ENCODE measurements at places on chromosomes 7 and 10. TPM values are rescaled to one million over a fixed set of nuclear protein-coding genes. Genes with fewer than 3 reads are reported as not detected.
A peak's percentile ranks its signal among the peaks of the same experiment; 100 is the strongest.

The CBLL1 gene
- total RNA-seq, result 24.1 TPM

The HMX3 gene
- total RNA-seq, result not detected

The NODAL gene
- 0.38 TPM for total RNA-seq

The CCL24 gene
- not detected for total RNA-seq

The CRHR2 gene
- total RNA-seq, result 0.57 TPM

The GIMAP4 gene
- total RNA-seq, result 18.2 TPM

The PLEKHS1 gene
- total RNA-seq, result not detected

The CHCHD1 gene
- 19.5 TPM for total RNA-seq

The SPDYE2 gene
- total RNA-seq, result not detected

The CASTOR2 gene
- total RNA-seq, result 27.3 TPM

The TFEC gene
- total RNA-seq, result 1.6 TPM

The WDR91 gene
- total RNA-seq, result 5.2 TPM

- no peak for DNase-seq
Measured at GRCh38 chr10:57689596-57690297, 577.9 kb downstream of the IPMK start.

DNA sequence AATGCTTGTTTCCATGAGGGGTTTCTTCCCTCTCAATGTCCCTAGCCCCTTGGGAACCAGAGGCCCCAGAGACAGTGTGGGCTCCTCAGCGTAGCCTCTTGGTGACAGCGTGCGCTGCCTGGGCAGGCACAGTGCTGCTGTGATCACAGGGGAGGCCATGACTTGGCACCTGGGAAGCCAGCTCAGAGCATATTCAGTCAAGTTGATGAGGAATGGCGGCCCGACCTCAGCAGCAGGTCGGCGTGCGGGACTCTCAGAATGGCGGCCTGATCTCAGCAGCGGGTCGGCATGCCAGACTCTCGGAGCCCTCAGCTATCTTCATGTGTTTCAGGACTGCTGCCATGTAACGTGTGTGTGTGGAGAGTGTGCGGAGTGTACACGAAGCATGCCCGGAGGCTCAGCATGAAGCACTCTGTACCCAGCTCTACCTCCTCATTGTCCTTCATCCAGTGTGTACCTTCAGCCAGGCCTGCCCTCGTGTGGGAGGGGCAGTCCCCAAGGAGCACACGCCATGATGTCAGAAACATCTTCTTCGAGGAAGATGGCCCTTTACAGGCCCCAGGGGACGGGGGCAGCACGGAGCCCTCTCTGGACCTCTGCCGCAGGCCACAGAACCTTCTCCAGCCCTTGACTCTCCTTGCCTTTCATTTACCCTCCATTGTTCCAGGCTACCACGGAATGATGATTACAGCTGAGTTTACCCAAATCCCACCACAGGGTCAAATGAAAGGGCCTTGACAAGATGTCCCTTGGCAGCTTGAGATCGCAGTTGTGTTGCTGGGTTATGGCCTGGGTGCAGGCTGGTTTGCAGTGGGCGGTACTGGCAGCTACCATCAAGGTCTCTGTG lies 130.4 kb downstream of the SMURF1 start:
- peak; percentile 63 for DNase-seq

GRCh38 chr7:12289996-12290395 lies 78.9 kb downstream of the TMEM106B start:
- DNase-seq, result no peak

DNA sequence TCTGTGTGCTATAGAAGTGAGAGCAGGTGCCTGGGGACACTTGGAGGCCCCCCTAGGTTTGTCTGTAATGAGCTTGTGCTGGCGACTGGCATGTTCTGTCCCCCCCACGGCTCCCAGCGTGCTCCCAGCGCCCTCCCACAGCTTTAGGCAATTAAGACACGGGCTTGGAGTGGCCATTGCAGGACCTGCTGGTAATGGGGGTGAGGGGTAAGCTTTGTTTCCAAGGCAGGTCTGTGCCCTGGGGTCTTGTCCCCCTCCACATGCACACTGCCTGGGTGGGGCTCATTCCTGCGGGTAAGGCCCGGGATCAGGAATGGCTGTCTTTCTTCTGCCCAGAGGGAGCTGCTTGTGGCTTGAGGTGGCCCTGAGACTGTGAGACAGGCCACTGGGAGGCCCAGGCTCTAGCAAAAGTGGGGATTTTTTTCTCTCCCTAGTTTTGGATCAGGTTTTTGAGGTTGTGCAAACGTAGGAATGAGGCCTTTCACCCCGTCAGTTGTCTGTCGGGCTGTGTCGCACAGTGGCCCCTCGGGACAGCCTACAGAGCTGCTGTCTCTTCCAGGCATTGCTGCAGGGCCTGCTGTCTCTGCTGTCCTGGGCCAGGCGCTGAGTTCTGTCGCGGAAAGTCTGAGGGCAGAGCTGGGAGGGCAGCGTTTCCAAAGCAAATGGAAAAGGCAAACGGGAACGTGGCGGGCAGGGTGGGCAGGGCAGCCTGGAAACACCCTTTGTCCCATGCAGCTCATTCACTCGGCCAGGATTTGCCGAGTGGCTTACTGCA lies 107.4 kb downstream of the LHPP start:
- DNase-seq, result no peak

GRCh38 chr10:78974617-78975317 lies 94.0 kb upstream of the ZMIZ1 start:
- DNase-seq, result peak; percentile 80

GRCh38 chr7:105934572-105935185 lies 28.4 kb upstream of the CDHR3 start:
- no peak for DNase-seq

GRCh38 chr10:119872860-119873681 lies 428 bp upstream of the MCMBP start:
- peak; percentile 96 for DNase-seq

GRCh38 chr7:10222976-10223375 lies 750.7 kb upstream of the PHF14 start:
- no peak for DNase-seq

DNA sequence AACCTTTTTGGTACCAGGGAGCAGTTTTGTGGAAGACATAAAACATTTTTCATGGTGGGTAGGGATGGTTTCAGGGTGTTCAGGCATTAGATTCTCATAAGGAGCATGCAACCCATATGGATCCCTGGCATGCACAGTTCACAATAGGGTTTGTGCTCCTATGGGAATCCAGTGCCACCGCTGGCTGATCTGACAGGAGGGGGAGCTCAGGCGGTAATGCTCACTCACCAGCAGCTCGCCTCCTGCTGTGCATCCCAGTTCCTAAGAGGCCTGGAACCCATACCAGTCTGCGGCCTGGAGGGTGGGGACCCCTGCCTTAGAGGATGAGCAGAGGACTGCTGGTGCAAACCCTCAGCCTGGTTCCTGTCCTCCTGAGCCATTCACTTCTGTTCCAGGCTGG lies 561.7 kb downstream of the SDK1 start:
- no peak for DNase-seq

DNA sequence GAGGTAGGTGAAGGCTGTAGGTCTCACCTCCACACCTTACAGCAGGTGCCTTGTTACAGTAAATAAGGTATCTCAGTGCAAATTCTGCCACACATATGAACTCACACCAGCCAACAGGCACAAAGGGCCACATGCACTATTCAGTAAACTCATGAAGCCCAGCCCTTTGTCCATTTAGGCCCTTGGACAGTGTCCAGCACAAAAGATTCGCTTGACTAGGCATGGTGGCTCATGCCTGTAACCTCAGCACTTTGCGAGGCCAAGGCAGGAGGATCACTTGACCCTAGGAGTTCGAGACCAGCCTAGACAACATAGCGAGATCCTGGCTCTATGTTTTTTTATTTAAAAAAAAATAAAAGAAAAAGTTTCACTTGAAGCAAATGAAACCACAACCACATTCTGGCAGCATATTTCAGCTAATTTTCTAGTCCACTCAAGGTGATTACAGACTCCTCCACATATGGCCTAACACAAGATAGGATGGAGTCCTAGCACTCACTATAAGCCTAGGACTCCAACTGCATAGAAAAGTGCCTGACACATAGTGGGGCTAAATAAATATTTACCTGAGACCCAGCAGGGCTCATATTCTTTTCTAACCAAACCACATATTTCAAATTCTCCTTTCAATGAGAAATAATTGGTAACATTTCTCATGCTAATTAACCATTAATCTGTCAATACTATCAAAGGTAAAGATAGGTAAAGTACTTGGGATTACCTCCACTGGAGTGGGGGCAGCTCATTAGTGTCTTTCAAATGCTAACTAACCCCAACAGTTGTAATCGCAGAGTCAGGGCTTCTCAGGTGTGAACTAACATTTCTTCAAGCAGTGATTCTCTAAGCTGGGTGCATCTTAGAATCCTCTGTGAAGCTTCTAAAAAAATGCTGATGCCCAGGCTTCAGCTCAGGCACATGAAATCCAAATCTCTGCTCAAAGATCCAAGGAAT lies 4.5 kb upstream of the ANKRD1 start:
- DNase-seq, result no peak

- no peak for DNase-seq
Measured at GRCh38 chr7:6250364-6250833, 22.0 kb downstream of the CYTH3 start.

DNA sequence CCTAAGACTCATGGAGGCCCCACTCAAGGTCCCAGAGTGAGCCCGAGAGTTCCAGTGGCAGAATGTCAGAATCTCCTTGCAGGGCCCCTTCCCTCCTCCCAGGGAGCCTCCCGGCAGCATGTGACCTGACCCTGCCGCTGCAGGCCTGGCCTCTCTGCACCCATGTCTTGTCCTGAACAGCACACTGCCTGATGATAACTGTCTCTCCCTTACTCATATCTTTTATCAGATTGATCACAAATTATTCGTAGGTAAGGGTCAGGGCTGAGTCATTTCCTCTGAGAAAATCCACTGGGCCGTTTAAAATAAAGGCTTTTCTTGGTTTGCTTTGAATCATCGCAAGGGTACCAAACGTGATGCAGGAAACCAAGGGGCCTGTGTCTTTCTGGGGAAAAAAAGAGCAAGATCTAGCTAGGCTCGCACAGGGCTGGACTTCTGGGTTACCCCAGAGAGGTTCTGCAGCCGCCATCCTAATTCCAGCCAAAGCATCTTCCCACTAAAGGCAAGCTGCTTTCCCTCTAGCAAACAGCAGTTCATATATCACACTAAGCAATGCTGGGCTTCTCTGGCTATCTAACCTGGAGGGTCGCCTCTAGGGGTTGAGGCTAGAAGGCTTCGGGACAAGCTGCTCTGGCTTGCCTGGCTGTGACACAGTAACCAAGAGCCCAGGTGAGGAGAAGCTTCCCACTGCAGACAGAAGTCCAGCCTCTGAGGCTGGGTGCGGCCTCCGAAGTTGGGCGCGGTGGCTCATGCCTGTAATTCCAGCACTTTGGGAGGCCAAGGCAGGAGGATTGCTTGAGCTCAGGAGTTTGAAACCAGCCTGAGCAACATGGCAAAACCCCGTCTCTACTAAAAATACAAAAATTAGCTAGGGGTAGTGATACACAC lies 104.9 kb downstream of the SPDYE5 start:
- no peak for DNase-seq

DNA sequence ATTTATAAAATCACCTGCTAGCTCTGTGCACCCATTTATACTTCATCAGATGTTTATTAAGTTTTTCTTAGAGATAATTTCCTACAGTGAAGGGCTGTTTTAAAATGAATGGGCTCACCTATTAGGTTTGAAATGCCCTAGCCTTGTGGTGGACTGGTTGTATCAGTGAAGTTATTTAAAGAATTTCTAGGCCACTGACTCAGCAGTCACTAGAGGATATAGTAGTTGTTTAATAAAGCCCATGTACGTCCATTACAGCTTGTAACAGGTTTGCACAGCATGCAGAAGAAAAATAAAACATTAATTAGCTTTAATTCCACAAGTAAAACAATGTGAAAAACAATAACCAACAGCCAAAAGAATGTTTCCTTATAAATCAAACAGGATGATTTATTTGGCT lies 128.0 kb downstream of the RSU1 start:
- no peak for DNase-seq

- DNase-seq, result no peak
Measured at GRCh38 chr10:103930449-103930848, 12.5 kb upstream of the STN1 start.

DNA sequence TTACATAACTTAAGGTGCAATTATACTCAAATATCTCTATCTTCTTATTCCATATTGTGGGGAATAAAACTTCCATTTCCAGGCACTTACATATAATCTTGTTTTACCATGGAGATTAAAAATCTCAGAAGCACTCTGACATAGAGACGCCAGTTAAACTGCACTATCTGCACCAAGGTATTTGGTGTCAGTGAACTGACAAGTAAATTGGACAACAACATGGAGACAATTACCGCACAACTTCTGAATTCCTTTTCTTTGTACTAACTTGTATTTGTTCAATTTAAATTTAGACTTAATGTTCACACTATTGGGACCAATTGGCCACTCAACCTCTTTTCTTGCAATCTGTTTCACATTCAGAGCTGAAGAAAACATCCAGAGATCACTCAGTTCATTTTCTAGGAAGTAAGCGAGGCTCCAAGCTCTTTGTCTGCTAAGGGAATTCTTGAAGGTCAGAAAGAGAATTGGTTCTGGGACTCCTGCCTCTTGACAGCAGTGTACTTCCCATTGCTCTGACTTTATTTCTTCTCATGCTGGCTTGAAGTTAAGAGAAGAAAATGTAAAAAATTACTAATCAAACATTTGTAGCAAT lies 184.7 kb downstream of the CHCHD3 start:
- no peak for DNase-seq

DNA sequence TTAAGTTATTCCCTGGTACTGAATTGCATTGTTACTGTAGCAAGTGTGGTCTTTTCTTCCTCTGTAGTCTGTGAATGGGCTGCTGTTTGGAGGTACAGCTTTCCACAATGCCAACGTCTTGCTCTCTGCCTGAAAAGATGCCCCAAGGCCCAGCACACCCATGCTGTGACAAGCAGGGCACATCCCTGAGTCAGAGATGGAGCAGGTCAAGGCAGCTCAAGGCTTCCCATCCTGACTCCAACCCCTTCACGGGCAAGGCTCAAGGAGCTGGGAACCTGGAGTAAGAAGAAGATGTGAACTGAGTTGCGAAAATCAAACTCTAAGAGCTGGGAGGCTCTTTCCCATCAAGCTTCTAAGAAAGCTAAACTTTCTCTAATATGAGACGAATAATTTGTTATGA lies 27.2 kb downstream of the SVIL start:
- DNase-seq, result no peak

- no peak for DNase-seq
Measured at GRCh38 chr10:115272482-115272881, 179.3 kb downstream of the ATRNL1 start.

GRCh38 chr7:124059375-124059774 lies 26.5 kb upstream of the TMEM229A start:
- DNase-seq, result no peak
